ENCODE measurements at places on chromosomes 11 and 22. TPM values are rescaled to one million over a fixed set of nuclear protein-coding genes. Genes with fewer than 3 reads are reported as not detected.

GRCh38 chr11:31492320-31492913, 17.0 kb downstream of the IMMP1L start:
- DNase-seq, result no peak
- H3K36me3 ChIP-seq, result no peaks in the 10 kb centered on the region

DNA sequence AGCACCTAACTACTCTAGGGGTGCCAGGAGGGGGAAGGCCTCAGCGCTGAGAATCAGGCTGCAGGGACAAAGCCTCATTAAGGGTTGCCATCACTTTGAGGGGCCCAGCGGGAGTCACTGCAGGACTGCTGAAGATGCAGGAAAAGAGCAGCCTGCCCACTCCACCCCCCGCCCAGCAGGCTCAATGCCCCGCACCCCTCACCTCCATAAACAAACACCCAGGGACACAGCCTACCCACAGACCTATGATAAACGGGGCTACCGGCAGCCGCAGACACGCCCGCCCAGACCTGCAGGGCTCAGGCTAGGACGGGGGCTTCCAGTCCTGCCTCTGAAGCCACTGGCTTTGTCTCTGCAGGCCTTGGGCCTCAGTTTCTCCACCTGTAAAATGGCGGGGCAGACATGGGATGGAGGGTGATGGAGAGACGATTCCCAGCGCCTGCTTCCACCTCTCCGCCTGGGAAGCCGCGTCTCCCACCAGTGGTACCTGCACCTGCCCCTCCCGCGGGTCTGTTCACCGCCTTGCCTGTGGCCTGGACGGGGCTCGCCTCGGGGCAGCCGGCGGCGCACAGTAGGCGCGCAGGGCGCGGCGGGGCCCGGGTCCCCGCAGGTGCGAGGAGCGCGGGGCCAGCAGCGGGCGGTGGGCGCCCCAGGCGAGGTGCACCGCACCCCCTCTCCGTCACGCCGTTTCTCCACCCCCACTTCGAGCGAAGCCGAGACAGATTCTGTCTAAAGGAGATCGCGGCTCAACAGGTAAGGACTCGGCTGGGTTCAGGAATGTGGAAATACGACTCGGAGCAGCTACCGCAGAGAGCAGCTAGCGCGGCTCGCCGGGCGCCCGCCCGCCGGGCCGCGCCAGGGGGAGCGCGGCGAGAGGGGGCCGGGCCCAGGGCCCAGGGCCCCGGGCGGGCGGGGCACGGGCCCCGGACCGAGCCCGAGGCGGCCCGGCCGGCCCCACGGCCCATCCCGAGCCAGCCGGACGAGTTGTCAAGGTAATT, 1.5 kb downstream of the WNT7B start:
- H3K4me1 ChIP-seq, result peaks cover 3% of the 10 kb centered on the region
- no peak for DNase-seq
- H3K36me3 ChIP-seq, result no peaks in the 10 kb centered on the region
- no peak overlapping the region for H3K4me3 ChIP-seq
- H3K27me3 ChIP-seq, result peaks cover 7% of the 10 kb centered on the region

GRCh38 chr22:38208551-38208968, 6.8 kb downstream of the MAFF start:
- H3K36me3 ChIP-seq, result no peaks in the 10 kb centered on the region
- no peak overlapping the region for H3K27ac ChIP-seq
- H3K4me3 ChIP-seq, result no peak overlapping the region
- peaks cover 37% of the 10 kb centered on the region for H3K4me1 ChIP-seq

Gene USH1C
- polyA plus RNA-seq, result not detected

Gene OR6A2
- not detected for polyA plus RNA-seq

DNA sequence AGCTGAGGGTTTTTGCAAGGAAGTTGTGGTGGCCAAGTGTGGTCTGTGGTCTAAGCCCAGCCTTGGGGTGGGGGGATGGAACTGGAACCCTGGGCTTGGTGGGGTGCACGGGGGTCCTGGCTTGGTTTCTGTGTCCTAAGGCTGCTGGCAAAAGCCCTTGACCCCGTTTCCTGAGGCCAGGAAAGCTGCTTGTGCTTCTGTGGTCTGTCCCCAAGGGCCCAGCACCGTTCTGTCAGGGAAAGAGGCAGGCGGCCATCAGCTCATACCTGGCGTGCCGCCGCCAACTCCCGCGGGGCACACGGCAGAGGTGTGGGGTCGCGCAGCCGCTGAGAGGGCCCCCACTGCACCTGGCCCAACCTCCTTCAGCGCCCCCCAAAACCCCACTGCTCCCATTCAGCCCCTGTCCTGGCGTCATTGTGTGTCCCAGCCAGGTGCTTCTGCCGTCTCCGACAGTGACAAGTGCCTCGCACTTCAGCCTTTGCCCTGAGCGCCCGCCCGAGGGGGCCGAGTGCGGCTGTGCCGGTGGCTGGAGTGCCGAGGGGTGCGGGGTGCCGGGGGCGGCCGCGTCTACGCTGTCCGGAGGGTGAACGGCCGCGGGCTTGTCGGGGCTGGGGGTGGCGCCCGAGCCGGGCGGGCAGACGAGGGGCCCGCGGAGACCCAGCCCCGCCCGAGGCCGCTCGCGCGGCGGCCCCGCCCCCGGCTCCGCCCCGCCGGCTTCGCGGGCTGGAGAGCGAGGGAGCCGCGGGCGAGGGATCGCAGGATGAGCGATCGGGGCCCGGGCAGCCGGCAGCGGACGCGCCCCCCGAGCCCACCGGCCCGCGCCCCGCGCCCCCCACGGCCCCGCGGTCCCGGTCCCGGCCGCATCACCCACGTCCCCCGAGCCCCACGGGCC, at the start of gene CNIH2:
Gene CNIH2 (plus strand): TSS at position 705 of the 892 bp plus-strand sequence. CDS start 282 bp downstream, outside the sequence.
- peaks cover 8% of the 10 kb centered on the region for H3K4me1 ChIP-seq
- no peaks in the 10 kb centered on the region for H3K27me3 ChIP-seq
- H3K4me3 ChIP-seq, result no peak within 1 kb of the TSS
- H3K36me3 ChIP-seq, result peaks cover 9% of the 10 kb centered on the region
- DNase-seq, result no peak

- H3K4me1 ChIP-seq, result no peaks in the 10 kb centered on the region
- no peaks in the 10 kb centered on the region for H3K27me3 ChIP-seq
- H3K27ac ChIP-seq, result no peak overlapping the region
- DNase-seq, result no peak
These were observed 30.1 kb downstream of the ARHGAP8 start for GRCh38 chr22:44782363-44782963.

DNA sequence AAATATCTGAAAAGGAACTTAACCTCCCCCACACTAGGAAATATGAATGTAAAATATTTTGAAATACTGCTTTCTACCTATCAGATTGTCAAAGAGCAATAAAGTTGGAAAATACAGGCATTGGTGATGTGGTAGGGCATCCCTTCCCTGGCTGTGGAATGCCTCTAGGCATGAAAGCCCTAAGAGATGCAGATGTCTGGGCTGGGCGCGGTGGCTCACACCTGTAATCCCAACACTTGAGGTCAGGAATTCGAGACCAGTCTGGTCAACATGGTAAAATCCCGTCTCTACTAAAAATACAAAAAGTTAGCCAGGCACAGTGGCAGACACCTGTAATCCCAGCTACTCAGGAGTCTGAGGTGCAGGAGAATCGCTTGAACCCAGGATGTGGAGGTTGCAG, 22.0 kb downstream of the ARAP1 start:
- peaks cover 3% of the 10 kb centered on the region for H3K4me1 ChIP-seq
- H3K36me3 ChIP-seq, result peaks cover 8% of the 10 kb centered on the region
- no peak overlapping the region for H3K4me3 ChIP-seq
- H3K27me3 ChIP-seq, result no peaks in the 10 kb centered on the region
- no peak overlapping the region for H3K27ac ChIP-seq

Gene RBM7
- polyA plus RNA-seq, result 23.2 TPM

Gene SLC22A8
- not detected for polyA plus RNA-seq

Gene HBB
- polyA plus RNA-seq, result not detected

Gene APOBEC3A
- not detected for polyA plus RNA-seq

Gene CRYBA4
- polyA plus RNA-seq, result not detected

GRCh38 chr11:1783725-1784529, 20.2 kb upstream of the CTSD start:
- H3K36me3 ChIP-seq, result no peaks in the 10 kb centered on the region
- H3K4me3 ChIP-seq, result no peak overlapping the region
- DNase-seq, result no peak
- no peak overlapping the region for H3K27ac ChIP-seq
- H3K4me1 ChIP-seq, result no peaks in the 10 kb centered on the region

GRCh38 chr11:87961606-87962005, 213.6 kb downstream of the RAB38 start:
- H3K36me3 ChIP-seq, result no peaks in the 10 kb centered on the region
- H3K4me3 ChIP-seq, result no peak overlapping the region
- no peaks in the 10 kb centered on the region for H3K4me1 ChIP-seq

Gene ART1
- polyA plus RNA-seq, result not detected

GRCh38 chr11:130359419-130359818, 44.7 kb upstream of the ZBTB44 start:
- H3K27ac ChIP-seq, result no peak overlapping the region
- no peaks in the 10 kb centered on the region for H3K36me3 ChIP-seq
- H3K4me1 ChIP-seq, result no peaks in the 10 kb centered on the region

Gene RAB36
- 1.3 TPM for polyA plus RNA-seq

Gene APBB1
- 6.5 TPM for polyA plus RNA-seq

Gene CD82
- polyA plus RNA-seq, result 159 TPM

Gene CYP2D6
- 0.25 TPM for polyA plus RNA-seq

Gene KRTAP5-9
- polyA plus RNA-seq, result not detected

Gene RIMBP3C
- 0.17 TPM for polyA plus RNA-seq

Gene TSPO
- polyA plus RNA-seq, result 29.3 TPM

GRCh38 chr22:36009085-36009484, 19.5 kb downstream of the RBFOX2 start:
- DNase-seq, result no peak
- no peak overlapping the region for H3K4me3 ChIP-seq
- no peaks in the 10 kb centered on the region for H3K27me3 ChIP-seq
- H3K36me3 ChIP-seq, result no peaks in the 10 kb centered on the region
- H3K27ac ChIP-seq, result no peak overlapping the region

DNA sequence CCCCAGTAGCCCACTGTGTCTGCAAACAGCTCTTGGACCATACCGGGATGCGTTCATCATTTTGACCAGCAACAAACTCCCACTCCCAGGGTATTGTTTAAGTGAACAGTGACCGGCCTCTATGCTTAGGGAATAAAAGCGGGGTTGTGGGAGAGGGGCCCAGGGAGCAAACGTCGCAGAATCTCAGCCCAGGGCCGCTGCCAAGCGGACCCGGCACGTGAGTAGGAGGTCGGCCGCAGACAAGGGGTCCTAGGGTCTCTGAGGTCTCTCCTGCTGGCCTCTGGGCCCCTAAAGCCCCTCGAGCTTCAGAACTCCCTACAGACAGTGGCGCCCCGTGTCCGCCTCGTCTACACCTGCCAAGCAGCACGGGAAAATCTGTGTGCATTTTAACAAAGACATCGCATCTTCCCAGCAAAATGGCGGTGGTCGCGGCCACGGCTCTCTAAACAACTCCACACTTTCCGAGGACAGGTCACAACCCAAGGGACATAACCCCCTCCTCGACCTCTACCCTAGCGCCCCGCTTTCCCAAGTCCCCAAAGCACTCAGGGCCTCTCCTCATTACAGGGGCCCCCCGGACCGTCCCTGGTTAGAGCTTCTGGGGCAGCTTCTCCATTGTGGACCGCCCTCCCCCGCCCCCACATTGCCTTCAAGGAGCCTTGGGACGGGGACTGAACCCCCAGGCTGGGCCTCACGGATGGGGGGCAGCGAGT, 3.9 kb upstream of the GCAT start:
- no peak overlapping the region for H3K4me3 ChIP-seq
- H3K4me1 ChIP-seq, result peaks cover 7% of the 10 kb centered on the region
- H3K27ac ChIP-seq, result no peak overlapping the region

DNA sequence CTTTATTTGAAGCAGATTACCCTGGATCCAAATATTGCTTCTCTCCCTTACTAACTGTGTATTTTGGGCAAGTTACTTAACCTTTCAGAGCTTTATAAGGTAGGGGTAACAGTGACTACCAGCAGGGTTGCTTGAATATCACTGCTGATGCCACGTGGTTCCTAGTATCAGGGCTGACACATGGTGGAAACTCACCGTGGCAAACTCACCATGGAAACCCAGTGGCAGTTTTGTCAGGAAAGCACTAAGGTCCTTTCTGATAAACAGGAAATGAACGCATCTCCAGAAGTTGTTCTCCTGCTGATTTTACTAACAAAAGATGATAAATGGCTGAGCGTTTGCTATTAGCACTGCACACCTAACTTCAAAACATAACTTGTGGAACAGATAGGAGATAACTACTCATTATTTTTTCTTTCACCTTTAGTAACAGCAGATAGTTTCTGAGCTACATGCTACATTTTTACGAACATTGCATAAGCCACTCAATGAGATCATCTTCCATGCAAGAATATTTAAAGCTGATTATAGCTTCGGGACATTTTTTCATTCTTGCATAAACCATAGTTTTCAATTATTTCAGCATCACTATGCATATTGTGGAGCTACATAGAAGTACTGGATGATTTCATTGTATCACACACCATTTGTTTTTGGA, 59.7 kb upstream of the RAG2 start:
- no peak overlapping the region for H3K27ac ChIP-seq
- no peaks in the 10 kb centered on the region for H3K36me3 ChIP-seq
- H3K27me3 ChIP-seq, result no peaks in the 10 kb centered on the region
- no peak for DNase-seq
- H3K4me3 ChIP-seq, result no peak overlapping the region

- no peak for DNase-seq
- H3K36me3 ChIP-seq, result no peaks in the 10 kb centered on the region
- H3K27me3 ChIP-seq, result no peaks in the 10 kb centered on the region
- H3K4me3 ChIP-seq, result no peak overlapping the region
These were observed 1252.7 kb downstream of the BRD1 start for GRCh38 chr22:48574776-48575617.

Gene TBX10
- not detected for polyA plus RNA-seq

Gene RHBDD3
- 36.9 TPM for polyA plus RNA-seq

Gene MAJIN
- not detected for polyA plus RNA-seq
